ENCODE measurements at places on chromosomes 5 and 9.

DNA sequence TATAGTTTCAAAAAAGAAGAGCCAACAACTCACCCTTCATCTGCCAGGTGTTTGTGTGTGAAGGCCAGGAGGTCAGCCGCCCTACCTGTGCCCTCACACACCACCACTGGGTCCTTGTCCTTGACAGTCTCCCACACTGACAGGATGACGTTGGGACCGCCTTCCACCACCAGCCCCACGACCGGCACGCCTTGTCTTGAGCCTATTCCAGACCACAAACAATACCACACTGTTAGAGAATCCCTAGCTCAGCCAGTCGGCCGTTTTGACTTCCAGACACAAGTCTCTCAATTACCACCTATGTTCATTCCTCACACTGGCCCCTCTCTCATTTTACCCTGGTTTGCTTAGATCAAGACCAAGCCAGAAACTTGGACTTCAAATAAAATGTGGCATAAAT is 66.1 kb downstream of the TRPM6 start:
- DNase-seq, result no peak

- DNase-seq, result no peak
Measured at GRCh38 chr9:111118256-111118948, 80.1 kb upstream of the LPAR1 start.

DNA sequence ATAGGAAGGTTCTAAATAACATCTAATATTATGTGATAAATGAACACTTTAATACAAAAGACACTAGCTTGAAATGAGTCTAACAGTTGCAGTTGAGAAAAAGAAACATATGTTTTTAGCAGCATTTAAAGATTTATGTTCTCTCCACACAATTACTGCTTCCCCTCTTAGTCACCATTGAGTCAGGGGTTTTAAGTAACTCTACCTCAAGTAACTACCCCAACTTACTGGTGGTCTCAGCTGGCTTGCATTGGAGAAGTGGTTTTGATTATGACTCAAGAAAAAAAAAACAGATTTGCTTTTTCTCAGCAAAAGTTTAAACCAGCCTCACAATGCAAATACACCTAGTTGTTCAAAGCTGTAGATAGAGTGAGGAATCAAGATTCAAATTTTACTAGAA is 1216.5 kb upstream of the CDH9 start:
- DNase-seq, result no peak

DNA sequence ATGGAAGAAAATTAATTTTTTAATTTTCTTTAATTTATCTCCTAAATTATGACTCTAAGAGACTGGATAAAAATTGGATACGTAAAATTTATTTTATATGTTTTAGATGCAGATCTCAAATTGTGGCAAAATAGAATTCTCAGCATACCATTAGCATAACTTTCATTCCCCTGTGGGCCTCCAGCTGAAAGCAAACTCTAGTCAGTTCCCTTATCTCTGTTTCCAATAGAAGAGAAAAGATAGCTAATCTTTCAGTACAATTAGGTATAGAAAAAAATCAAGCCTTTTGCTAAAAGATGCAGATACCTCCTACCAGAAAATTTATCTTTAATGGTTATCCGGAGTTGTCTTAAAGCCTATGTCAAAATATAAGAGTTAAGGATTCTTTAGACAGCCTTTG is 1530.6 kb downstream of the EFNA5 start:
- no peak for DNase-seq

DNA sequence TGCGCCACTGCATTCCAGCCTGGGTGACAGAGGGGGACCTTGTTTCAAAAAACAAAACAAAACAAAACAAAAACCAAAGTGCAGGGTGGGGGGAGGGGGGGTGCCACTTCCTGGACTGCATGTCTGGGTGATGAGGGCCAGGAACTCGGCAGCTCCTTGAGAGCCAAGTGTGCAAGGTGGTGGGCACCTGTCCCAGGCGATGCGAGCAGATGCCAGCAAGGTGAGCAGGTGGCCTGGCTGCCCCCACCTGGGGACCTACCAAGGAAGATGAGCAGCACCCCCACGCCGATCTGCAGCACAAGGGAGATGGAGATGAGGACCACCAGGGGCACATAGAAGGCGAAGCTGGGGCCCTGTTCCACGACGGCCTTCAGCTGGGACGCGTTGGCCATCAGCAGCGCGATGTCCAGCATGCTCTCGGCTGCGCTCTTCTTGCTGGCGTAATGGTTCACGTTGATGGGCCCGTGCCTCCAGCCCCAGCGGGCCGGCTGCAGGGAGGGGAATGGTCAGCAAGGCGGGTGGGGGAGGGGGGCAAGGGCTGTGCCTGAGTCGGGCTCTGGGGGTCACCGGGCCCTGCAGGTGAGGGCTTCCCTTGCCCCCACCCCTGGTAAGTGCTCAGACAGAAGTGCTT is 7.8 kb downstream of the NINJ1 start:
- no peak for DNase-seq

GRCh38 chr5:114402206-114402605 is 40.3 kb downstream of the KCNN2 start:
- DNase-seq, result no peak
